ENCODE measurements at places on chromosomes 12 and 14. TPM values are rescaled to one million over a fixed set of nuclear protein-coding genes. Genes with fewer than 3 reads are reported as not detected.
A peak's percentile ranks its signal among the peaks of the same experiment; 100 is the strongest.

DNA sequence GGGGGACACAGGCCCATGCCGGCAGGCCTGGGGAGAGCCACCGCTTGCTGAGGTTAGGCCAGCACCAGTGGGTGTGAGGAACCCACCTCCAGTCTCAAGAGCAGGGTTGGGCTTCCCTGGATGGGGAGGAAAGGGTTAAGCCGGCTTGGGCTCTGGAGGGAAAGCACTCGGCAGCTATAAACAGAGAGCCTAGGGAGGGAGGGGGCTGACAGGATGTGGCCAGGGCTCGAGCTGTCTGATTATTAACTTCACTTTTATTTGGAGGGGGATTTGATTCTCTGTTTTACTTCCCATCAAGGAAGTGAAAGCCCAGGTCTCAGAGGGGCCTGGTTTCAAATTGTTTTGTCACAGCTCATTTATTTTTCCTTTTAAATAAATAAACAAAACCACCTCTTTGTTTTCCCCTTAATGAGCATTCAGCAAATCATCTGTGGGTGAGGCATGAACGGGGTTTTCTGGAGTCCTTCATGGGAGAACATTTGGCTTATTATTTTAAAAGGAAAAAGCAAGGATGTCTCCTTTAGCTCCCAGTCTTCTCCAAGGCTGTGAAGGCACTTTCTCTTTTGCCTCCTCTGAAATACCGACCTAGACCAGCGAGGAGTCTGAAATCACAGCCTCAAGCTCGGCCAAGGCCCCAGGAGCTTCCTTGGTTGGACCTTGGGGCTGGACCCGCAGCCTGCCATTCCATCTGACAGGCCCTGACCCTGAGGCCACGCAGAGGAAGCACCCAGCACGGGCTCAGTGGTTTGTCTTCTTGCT lies 21.9 kb upstream of the ZFP36L1 start:
- H3K4me3 ChIP-seq, result peak overlapping the region; percentile 18
- peaks cover 34% of the 10 kb centered on the region for H3K4me1 ChIP-seq
- H3K27ac ChIP-seq, result peak overlapping the region; percentile 97
- no peaks in the 10 kb centered on the region for H3K36me3 ChIP-seq
- peak; percentile 97 for DNase-seq

GRCh38 chr12:22866406-22866805 lies 241.4 kb downstream of the ETNK1 start:
- no peak for DNase-seq
- H3K4me1 ChIP-seq, result no peaks in the 10 kb centered on the region
- no peak overlapping the region for H3K27ac ChIP-seq
- H3K27me3 ChIP-seq, result no peaks in the 10 kb centered on the region
- no peak overlapping the region for H3K4me3 ChIP-seq
- H3K36me3 ChIP-seq, result no peaks in the 10 kb centered on the region

The OTUB2 gene
- 1.1 TPM for total RNA-seq

DNA sequence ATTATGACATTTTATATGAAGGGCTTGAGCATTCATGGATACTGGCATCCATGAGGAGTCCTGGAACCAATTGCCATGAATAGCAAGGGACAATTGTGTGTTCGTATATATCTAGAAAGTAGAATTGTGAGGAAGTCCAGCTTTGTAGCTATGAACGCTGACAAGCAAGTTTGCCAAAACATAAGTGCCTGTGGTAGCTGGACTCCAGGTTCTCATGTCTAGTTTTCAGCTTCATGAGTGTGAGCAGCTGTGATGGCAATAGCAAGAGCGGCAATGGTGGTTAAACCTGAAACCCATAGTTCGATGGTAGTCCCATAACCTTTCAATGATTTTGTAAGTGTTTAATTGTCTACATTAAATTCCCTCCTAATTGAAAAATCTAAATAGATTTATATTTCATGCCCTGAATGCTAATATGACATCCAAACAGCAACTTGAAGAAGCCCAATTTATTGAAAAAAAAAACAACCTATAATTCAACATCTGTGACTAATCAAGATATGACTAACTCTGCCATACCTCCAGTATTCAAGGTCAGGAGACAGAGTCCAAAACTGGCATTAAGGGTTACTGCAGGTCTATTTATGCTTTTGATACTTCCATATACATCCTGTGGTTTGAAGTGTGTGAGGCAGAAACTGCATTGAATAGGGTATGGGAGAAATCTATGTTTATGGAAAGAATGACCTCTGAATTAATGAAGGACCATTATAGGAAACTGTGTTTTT lies 50.3 kb upstream of the PCED1B start:
- no peak overlapping the region for H3K4me3 ChIP-seq
- no peaks in the 10 kb centered on the region for H3K36me3 ChIP-seq
- H3K27ac ChIP-seq, result no peak overlapping the region
- H3K4me1 ChIP-seq, result no peaks in the 10 kb centered on the region
- DNase-seq, result no peak
- no peaks in the 10 kb centered on the region for H3K27me3 ChIP-seq

The CLECL1 gene
- 2.1 TPM for total RNA-seq

The CCDC197 gene
- not detected for total RNA-seq

The YAF2 gene
- 32.0 TPM for total RNA-seq

The PTPRQ gene
- total RNA-seq, result 0.25 TPM

The PLEKHG7 gene
- total RNA-seq, result 1.5 TPM

DNA sequence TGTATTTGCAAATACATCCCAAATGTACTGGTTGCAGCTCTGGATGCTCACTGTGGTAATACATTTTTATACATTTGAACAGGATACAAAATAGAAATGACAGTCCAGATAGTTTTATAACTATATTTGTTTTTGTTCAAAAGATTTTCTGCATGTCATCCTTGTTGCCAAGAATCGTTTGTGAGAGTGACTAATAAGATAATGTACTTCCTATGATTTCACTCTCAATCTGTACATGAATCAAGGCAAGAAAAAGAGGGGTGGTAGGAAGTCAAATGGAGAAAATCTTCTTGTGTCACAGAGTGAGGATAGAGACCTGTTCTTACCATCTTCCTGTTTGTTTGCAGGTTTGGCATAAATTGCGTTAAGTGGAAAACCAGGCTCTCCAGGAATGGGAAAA lies 13.9 kb downstream of the ARPC3 start:
- DNase-seq, result no peak
- H3K27ac ChIP-seq, result no peak overlapping the region
- H3K27me3 ChIP-seq, result no peaks in the 10 kb centered on the region
- no peaks in the 10 kb centered on the region for H3K4me1 ChIP-seq

- H3K36me3 ChIP-seq, result no peaks in the 10 kb centered on the region
- H3K27ac ChIP-seq, result no peak overlapping the region
- H3K27me3 ChIP-seq, result no peaks in the 10 kb centered on the region
- H3K4me3 ChIP-seq, result no peak overlapping the region
- H3K4me1 ChIP-seq, result no peaks in the 10 kb centered on the region
- DNase-seq, result no peak
These were observed 192.1 kb downstream of the VRK1 start for GRCh38 chr14:96989306-96989705.
